ENCODE measurements at places on chromosomes 3 and 15.

DNA sequence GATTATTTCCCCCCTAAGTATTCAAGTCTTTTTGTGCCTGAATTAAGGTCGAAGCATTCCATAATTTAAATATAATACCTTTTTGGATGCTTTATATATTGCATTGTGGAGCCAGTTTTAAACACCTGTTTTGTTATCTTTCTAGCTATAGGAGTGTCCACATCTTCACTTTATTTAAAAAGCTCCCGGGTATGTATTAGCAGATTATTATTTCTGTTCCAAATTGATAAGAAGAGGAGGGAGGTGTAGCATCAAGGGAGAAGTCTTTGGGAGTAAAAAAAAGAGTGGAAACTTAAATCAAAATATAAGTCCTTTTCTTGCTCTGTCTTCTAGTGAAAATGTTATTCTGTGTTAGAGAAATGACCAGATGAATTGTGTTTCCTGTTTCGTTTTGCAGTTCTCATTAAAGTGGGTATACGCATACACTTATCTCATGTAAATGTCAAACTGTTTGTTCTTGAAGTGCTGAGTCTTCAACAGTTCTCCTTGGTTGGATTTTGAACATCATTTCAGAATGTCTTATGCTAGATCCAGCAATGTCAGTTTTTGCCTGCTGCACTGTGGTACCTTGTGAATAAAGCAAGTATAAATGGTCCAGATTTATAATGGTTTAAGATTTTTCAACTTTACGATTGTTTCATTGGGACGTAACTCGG is 105.8 kb downstream of the FNDC3B start:
- no peak for DNase-seq

- DNase-seq = no peak
Observed at GRCh38 chr3:141894524-141895176, 18.2 kb downstream of the ATP1B3 start.

DNA sequence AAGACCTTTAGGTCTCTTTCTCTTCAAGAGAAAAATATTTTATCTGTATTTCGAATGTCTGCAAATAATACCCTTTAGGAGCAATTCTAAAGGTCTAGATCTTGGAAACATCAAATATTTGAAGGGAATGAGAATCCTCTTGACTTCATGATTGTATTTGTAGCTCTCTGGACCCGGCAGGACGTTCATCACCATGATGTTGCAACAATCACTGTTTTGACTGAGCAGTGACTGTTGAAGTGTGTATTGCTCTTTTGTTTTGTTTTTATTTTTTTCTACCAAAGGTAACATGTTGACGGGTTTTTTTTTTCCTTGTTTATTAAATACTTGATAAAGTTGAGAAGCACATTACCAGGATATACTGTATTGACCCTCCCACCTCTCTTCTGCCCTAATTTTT is 55.3 kb upstream of the CCR4 start:
- DNase-seq = no peak

DNA sequence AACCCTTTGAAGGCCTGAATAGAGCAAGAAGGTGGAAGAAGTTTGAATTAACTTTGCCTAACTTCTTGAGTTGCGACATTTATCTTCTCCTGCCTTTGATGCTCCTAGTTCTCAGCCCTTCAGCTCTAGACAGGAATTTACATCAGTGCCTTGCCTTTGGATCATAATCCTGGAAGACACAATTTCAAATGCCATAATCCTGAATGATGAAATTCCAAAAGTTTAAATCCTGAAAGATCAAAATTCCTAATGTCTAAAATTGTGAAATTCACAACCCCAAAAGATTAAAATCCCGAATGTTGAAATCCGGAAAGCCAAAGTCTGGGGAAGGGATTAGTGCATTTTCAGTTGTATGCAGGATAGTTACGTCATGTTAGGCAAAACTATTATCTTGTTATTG is 166.6 kb upstream of the PDZRN3 start:
- no peak for DNase-seq

GRCh38 chr3:156233876-156234275 is 113.5 kb downstream of the KCNAB1 start:
- DNase-seq = no peak

GRCh38 chr3:137099364-137100219 is 141.8 kb downstream of the IL20RB start:
- no peak for DNase-seq

DNA sequence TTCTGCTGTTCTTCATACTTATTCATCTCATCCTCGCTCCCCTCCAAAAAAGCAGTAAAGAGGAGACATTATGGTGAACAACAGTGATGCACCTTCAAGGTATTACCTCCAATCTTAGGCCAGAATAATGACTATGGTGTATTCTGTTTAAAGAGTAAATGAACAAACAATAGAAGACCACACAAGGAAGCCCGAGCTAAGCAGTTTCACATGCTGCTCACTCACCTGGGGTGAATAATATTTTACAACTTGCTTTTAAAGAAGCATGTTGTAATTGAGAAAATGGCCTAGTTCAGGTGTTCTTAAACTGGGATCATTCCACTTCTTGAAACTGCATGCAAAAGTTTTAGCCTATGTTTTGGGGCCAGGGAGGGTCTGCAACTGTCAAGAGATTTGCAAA is 581.2 kb downstream of the FOXP1 start:
- no peak for DNase-seq

- DNase-seq = no peak
Observed at GRCh38 chr3:138726946-138727730, 107.6 kb downstream of the PIK3CB start.

- DNase-seq = no peak
Observed at GRCh38 chr3:133711013-133711412, 35.2 kb upstream of the TF start.

GRCh38 chr3:183492849-183493179 is 62.7 kb downstream of the KLHL6 start:
- no peak for DNase-seq

GRCh38 chr15:90885432-90886290 is 1.4 kb downstream of the FES start:
- DNase-seq = no peak

DNA sequence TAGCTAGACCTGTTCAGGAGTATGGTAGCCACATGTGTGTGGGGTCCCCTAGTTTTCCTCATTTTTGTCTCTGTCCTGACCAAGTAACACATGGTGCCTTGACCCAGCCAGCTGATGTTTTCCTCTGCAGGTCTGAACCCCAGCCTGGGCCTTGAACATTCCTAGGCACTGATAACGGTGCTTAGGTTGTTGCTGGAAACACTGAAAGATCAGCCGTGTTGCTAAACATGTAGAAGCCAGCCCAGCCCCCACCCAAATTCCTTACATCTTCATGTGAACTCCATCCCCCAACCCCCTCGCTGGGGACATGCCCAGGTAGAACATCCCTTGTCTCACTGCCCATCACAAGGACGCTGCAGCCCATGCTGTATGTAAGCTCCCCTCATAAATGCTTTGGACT is 18.7 kb downstream of the RTP3 start:
- DNase-seq = no peak

Data from vagina (tissue), 2 donors.